Muscle of leg (tissue), 16 donors: ENCODE measurements at places on chromosomes 7 and 10. TPM values are rescaled to one million over a fixed set of nuclear protein-coding genes. Genes with fewer than 3 reads are reported as not detected.

ELAPOR2 gene
- total RNA-seq: 7.1 TPM

CACNB2 gene
- 1.3 TPM for total RNA-seq

DLG5 gene
- total RNA-seq: 12.9 TPM

SERPINE1 gene
- total RNA-seq: 1.6 TPM

TEX47 gene
- not detected for total RNA-seq

ZNF107 gene
- total RNA-seq: 5.9 TPM

ZRANB1 gene
- 24.7 TPM for total RNA-seq

VCL gene
- 99.2 TPM for total RNA-seq

PALD1 gene
- total RNA-seq: 15.9 TPM

ZNF736 gene
- 10.4 TPM for total RNA-seq

LRMDA gene
- 7.9 TPM for total RNA-seq

NPVF gene
- not detected for total RNA-seq

GPR37 gene
- 16.9 TPM for total RNA-seq

OR2A1 gene
- 0.13 TPM for total RNA-seq

CLDN4 gene
- 0.27 TPM for total RNA-seq

- H3K36me3 ChIP-seq: no peaks in the 10 kb centered on the region
- H3K4me3 ChIP-seq: no peak overlapping the region
- H3K27me3 ChIP-seq: no peaks in the 10 kb centered on the region
- no peak overlapping the region for H3K27ac ChIP-seq
- DNase-seq: no peak
Observed at GRCh38 chr10:36066850-36067249, 424.8 kb upstream of the FZD8 start.

GRCh38 chr10:78210548-78210947 lies 176.9 kb downstream of the RPS24 start:
- H3K4me1 ChIP-seq: peaks cover 26% of the 10 kb centered on the region
- no peaks in the 10 kb centered on the region for H3K36me3 ChIP-seq
- H3K4me3 ChIP-seq: no peak overlapping the region
- no peaks in the 10 kb centered on the region for H3K27me3 ChIP-seq
- no peak overlapping the region for H3K27ac ChIP-seq
- no peak for DNase-seq

DNA sequence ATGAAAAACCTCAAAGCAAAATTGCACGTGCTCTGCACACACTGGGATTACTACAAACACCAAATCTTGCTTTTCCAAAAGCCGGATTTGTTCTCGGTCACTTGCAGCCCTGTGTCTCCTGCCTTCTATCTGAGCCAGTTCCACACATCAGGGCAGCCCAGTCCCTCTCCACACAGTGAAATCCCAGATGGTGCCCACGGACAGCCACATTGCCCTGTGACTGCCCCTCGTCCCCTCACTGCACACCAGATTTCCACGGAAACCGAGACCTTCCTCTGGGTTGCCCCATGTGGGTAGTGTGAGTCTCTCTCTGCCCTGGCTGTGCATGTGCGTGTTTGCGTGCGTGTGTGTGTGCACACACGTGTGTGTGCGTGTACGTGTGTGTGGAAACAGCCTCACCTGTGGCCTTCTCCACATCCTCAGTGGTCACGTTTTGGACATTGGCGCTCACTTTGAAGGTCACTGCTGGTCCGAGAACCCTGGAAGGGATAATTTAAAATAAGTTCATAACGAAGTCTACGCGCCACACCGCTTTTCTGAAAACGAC lies 506.7 kb downstream of the PTPRN2 start:
- no peaks in the 10 kb centered on the region for H3K36me3 ChIP-seq
- H3K27ac ChIP-seq: no peak overlapping the region
- H3K27me3 ChIP-seq: no peaks in the 10 kb centered on the region
- no peak for DNase-seq

GRCh38 chr7:153043440-153043839 lies 283.9 kb downstream of the ACTR3B start:
- H3K27me3 ChIP-seq: no peaks in the 10 kb centered on the region
- no peak overlapping the region for H3K27ac ChIP-seq
- H3K36me3 ChIP-seq: no peaks in the 10 kb centered on the region

DNA sequence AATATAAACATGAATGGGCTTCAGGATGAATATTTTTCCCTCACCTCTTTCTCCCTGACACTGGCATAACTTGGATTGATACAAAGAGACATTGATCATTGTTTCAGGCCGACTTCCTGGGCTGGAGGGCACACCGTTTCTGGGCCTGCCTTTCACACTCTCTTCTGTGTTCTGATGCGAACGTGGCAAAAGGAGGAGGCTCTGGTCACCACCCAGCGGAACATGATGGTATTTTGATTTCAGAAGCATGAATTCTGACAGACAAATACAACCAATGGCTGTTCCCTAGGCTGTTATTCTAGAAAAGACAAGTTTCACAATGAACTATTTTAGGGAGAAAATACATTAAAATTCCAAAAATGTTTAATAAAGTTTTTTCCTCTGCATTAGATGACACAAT lies 534.5 kb upstream of the MKI67 start:
- peaks cover 5% of the 10 kb centered on the region for H3K4me1 ChIP-seq
- H3K36me3 ChIP-seq: no peaks in the 10 kb centered on the region
- no peak overlapping the region for H3K4me3 ChIP-seq
- DNase-seq: no peak
- no peak overlapping the region for H3K27ac ChIP-seq

GRCh38 chr7:137681657-137682562 lies 164.9 kb downstream of the DGKI start:
- H3K27me3 ChIP-seq: no peaks in the 10 kb centered on the region
- no peak overlapping the region for H3K4me3 ChIP-seq
- no peaks in the 10 kb centered on the region for H3K36me3 ChIP-seq
- DNase-seq: no peak
- H3K27ac ChIP-seq: no peak overlapping the region

DNA sequence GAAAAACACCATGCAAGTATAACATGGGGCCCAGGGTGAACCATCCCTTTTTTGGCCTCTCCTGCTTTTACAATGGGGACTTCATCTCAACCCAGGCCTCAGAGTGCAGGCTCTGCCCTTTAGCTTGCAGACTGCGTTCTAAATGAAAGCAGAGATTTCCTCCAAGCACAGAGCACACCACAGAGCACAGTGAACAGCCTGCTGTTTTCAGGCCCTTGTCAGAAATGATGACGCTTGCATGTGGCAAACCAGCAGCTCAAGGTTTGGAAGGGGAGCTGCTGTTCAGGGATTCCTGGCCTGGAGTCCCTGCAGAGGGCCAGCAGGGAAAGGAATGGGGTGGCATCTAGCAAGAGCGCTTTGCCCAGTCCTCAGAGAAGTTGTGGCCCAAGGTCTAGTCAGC lies 167.3 kb upstream of the CDCA7L start:
- no peak for DNase-seq
- H3K36me3 ChIP-seq: no peaks in the 10 kb centered on the region
- no peaks in the 10 kb centered on the region for H3K4me1 ChIP-seq
- H3K27me3 ChIP-seq: no peaks in the 10 kb centered on the region
- H3K27ac ChIP-seq: no peak overlapping the region

- H3K27me3 ChIP-seq: peaks cover 2% of the 10 kb centered on the region
- no peak for DNase-seq
- H3K27ac ChIP-seq: no peak overlapping the region
- H3K4me1 ChIP-seq: peaks cover 3% of the 10 kb centered on the region
Observed at GRCh38 chr10:30197186-30197585, 137.8 kb upstream of the JCAD start.

- no peak overlapping the region for H3K4me3 ChIP-seq
- H3K36me3 ChIP-seq: no peaks in the 10 kb centered on the region
- H3K4me1 ChIP-seq: peaks cover 7% of the 10 kb centered on the region
- H3K27me3 ChIP-seq: no peaks in the 10 kb centered on the region
- no peak for DNase-seq
- peak overlapping the region; percentile 52 for H3K27ac ChIP-seq
Observed at GRCh38 chr7:108246227-108246837, 116.2 kb upstream of the LAMB4 start.

- no peaks in the 10 kb centered on the region for H3K4me1 ChIP-seq
- H3K27ac ChIP-seq: no peak overlapping the region
- H3K4me3 ChIP-seq: no peak overlapping the region
- H3K36me3 ChIP-seq: peaks cover 14% of the 10 kb centered on the region
Observed at GRCh38 chr7:117188376-117188775, 134.5 kb downstream of the WNT2 start.

- no peak overlapping the region for H3K27ac ChIP-seq
- H3K4me3 ChIP-seq: no peak overlapping the region
- H3K36me3 ChIP-seq: no peaks in the 10 kb centered on the region
- DNase-seq: no peak
- H3K4me1 ChIP-seq: peaks cover 3% of the 10 kb centered on the region
- no peaks in the 10 kb centered on the region for H3K27me3 ChIP-seq
Observed at GRCh38 chr10:30709229-30709628, 79.7 kb upstream of the LYZL2 start.

- peak; percentile 63 for DNase-seq
- no peak overlapping the region for H3K4me3 ChIP-seq
- H3K4me1 ChIP-seq: no peaks in the 10 kb centered on the region
- H3K27me3 ChIP-seq: no peaks in the 10 kb centered on the region
- no peak overlapping the region for H3K27ac ChIP-seq
- H3K36me3 ChIP-seq: peaks cover 39% of the 10 kb centered on the region
Observed at GRCh38 chr7:140342727-140343514, 55.4 kb downstream of the SLC37A3 start.

GRCh38 chr10:79982362-79982800 lies 33.5 kb upstream of the SFTPD start:
- peak overlapping the region; percentile 73 for H3K27ac ChIP-seq
- H3K4me3 ChIP-seq: peak overlapping the region; percentile 58
- H3K4me1 ChIP-seq: peaks cover 13% of the 10 kb centered on the region
- H3K36me3 ChIP-seq: no peaks in the 10 kb centered on the region
- peaks cover 30% of the 10 kb centered on the region for H3K27me3 ChIP-seq

DNA sequence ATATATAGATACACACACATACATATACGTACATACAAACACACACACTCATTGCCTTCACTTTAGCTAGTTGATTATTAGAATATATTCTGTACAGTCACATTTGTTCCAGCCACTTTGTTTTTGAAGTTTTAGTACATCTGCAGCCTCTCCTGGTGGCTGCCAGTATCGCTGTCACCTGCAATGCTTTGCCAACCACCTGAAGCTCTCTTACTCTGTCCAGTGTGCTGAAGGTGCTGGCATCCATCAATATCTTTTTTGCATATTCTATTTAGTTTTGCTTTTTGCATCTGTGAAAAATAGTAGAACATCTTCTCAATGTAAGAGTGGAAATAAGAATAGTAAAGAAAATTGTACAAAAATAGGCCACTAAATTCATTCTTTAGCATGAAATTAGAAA lies 388.6 kb downstream of the EXOC4 start:
- H3K4me1 ChIP-seq: no peaks in the 10 kb centered on the region
- no peak overlapping the region for H3K4me3 ChIP-seq
- DNase-seq: no peak
- H3K36me3 ChIP-seq: no peaks in the 10 kb centered on the region
- H3K27me3 ChIP-seq: no peaks in the 10 kb centered on the region

- no peak overlapping the region for H3K4me3 ChIP-seq
- DNase-seq: peak; percentile 95
- H3K27ac ChIP-seq: peak overlapping the region; percentile 48
- H3K4me1 ChIP-seq: peaks cover 19% of the 10 kb centered on the region
- H3K27me3 ChIP-seq: no peaks in the 10 kb centered on the region
Observed at GRCh38 chr10:31262672-31263071, 56.3 kb upstream of the ZEB1 start.

- no peaks in the 10 kb centered on the region for H3K36me3 ChIP-seq
- peak; percentile 29 for DNase-seq
Observed at GRCh38 chr7:106216923-106217542, 67.8 kb downstream of the NAMPT start.

DNA sequence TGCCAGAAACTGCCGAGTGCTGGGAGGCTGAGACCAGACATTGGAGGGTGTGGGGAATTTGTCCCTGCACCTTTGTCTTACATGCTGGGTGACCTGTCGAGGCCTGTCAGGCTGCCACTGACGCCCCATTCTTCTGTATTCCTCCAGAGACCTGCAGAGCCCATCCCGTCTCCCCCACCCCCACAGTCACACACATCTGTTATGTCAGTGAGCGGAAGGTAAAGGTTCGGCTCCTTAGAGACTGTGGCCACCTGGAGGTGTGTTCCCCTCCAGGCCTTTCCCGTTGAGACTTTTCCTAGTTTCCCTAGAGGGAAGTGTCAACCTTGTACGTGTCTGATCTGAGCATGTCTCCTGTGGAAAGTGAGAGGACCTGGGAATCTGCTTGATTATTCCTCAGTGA lies 84.5 kb downstream of the ATXN7L1 start:
- peaks cover 19% of the 10 kb centered on the region for H3K4me1 ChIP-seq
- H3K27me3 ChIP-seq: no peaks in the 10 kb centered on the region
- H3K27ac ChIP-seq: no peak overlapping the region
- no peak for DNase-seq
- H3K36me3 ChIP-seq: peaks cover 9% of the 10 kb centered on the region

DNA sequence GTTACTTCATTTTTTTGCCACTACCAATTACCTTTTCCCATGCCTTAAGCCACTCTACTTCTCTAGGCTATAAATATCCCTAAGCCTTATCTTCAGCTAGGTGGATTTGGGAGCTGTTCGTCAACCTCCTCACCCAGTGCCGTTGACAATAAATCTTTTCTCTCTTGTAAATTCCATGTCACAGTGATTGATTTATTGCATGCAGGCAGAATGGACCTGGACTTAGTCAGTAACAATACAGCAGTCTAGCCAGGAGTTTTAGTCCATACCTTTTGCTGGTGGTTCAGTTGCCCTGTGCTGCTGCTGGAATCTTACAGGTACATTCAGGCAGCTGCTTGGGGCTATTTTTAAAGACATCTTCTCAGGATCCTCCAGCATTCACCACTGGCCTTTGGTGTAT lies 350.5 kb upstream of the NRG3 start:
- H3K27ac ChIP-seq: no peak overlapping the region
- H3K36me3 ChIP-seq: no peaks in the 10 kb centered on the region
- H3K4me1 ChIP-seq: no peaks in the 10 kb centered on the region
- DNase-seq: no peak
- no peaks in the 10 kb centered on the region for H3K27me3 ChIP-seq
- no peak overlapping the region for H3K4me3 ChIP-seq

- H3K4me1 ChIP-seq: no peaks in the 10 kb centered on the region
- no peaks in the 10 kb centered on the region for H3K27me3 ChIP-seq
- DNase-seq: no peak
- H3K27ac ChIP-seq: no peak overlapping the region
- H3K4me3 ChIP-seq: no peak overlapping the region
Observed at GRCh38 chr7:46565253-46566096, 644.4 kb upstream of the IGFBP3 start.

- H3K4me3 ChIP-seq: no peak overlapping the region
- no peaks in the 10 kb centered on the region for H3K27me3 ChIP-seq
- DNase-seq: peak; percentile 60
- peaks cover 64% of the 10 kb centered on the region for H3K36me3 ChIP-seq
- peak overlapping the region; percentile 69 for H3K27ac ChIP-seq
Observed at GRCh38 chr10:3775696-3776551, 9.1 kb downstream of the KLF6 start.
